Upper lobe of right lung (tissue), 1 donor: ENCODE measurements at places on chromosomes 6 and 20. TPM values are rescaled to one million over a fixed set of nuclear protein-coding genes. Genes with fewer than 3 reads are reported as not detected.

- no peak for DNase-seq
Measured at GRCh38 chr20:2746636-2747265, 53.7 kb downstream of the CPXM1 start.

DNA sequence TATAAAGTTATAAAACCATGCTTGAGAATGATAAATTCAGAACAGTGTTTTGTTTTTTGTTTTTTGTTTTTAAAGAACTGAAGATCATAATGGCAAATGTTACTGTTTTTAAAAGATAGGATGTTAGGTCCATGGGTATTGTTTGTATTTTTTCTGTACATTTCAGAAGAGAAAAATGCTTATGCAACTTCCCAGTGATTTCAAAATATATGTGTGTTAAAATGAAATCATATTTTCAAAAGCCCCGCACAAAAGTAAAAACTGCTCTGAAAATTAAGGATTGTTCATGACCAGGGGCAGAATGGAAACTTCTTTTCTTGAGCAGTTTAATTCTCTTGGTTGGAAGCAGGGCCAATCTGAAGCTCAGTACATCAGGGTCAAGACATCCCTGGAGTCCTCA is 109.2 kb upstream of the SIRPG start:
- DNase-seq = no peak

- DNase-seq = no peak
Measured at GRCh38 chr6:37038292-37039198, 33.1 kb downstream of the FGD2 start.

DNA sequence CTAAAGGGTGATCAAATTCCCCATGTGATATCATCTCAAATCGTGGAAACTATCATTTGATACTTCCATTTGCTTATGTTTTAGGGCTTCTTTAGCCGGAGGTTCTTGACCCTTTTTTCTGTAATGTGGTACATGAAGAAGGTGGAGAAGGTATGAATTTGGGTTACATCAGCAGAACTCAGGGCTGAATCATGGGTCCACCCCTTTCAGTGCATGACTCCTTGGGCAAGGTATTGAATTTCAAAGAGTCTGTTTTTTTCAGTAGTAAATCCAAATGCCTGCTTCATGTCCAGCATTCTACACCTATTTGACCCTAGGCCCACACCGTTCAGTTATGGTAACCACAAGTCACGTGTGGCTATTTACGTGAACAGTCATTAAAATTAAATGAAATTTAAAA is 30.6 kb upstream of the QKI start:
- no peak for DNase-seq

- DNase-seq = no peak
Measured at GRCh38 chr20:48959899-48960550, 38.5 kb downstream of the ARFGEF2 start.

- DNase-seq = no peak
Measured at GRCh38 chr20:42494290-42494689, 695.4 kb downstream of the PTPRT start.

DNA sequence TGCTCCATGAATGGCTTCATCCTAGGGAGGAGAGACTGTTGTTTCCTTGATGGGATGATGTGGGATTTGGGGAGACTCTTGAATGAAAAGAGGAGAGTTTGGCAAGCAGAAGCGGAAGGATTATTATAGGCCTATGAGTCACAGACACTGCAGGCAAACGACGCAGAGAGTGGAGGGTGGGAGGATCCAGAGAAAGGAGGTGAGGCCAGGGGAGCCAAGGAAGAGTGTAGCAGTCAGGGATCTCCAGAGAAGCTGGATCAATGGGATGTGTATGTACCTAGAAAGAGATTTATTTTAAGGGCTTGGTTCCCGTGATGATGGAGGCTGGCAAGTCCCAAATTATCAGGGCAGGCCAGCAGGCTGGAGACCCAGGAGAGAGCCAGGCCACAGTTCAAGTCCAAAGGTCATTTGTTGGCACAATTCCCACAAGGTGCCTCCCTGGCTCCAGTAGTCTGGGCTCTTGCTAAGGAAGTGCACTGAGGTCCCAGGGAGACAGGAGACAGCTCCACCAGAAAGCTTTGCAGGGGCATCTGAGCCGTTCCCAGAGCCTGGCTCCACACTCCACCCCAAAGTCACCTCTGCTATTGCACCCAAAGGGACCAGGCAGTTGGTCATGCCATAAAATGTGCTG is 76.0 kb downstream of the ADTRP start:
- DNase-seq = no peak

DNA sequence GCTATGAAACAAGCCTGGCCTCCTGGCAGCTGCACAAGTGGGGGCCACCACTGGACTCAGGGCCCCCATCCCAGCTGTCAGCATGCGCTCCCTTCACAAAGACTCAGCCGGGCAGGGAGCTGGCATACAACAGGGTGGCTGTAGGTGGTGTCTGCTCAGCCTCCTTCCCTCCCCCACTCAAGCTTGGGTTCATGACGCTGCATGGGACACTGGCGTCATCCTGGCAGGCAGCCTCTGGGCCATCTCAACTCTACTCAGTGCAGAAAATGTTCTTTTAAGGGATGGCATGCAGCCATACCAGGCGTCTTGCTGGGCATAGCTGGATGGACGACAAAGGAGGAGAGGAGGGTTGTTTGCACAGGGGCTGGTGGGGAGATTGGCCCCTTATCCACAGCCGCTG is 30.5 kb downstream of the SAYSD1 start:
- no peak for DNase-seq

DNA sequence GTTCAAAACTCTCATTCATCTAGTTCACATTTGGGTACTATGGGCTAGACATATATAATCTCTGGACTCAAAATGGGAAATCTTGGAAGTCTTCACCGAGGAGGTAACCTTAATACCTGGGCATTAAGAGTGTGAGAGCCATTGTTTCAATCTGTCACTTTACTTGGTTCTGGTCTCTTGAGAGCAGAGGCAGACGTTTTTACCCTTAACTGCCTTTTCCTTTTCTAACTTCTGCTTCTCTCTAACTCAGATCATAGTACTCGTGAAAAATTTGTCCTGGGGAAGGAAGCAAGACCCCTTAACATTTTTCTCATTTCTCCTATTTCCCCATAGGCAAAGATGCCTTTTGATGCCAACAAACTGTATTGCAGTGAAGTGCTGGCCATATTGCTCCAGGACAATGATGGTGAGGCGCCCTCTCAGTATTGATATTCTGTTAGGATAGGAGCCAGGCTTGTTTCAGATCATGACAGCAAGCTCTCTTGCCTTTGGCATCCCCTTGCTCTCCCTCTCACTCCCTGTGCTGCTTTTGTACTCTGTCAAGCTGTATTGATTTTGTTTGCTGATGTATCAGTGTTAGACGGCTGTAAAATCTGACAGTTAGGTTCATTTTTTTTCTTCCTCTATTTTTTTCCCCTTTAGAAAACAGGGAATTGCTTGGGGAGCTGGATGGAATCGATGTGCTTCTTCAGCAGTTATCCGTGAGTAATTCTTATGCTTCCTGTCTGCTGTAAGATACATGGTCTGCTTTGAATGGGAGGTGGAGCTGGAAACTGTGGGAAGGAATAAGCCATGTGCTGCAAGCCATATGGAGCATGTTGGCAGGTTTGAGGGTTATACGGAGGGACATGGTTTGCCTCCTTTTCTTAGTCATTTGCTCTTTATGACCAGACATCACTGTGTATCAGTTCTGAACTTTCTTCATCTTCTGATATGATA is 83.5 kb downstream of the CTNNBL1 start:
- no peak for DNase-seq

DNA sequence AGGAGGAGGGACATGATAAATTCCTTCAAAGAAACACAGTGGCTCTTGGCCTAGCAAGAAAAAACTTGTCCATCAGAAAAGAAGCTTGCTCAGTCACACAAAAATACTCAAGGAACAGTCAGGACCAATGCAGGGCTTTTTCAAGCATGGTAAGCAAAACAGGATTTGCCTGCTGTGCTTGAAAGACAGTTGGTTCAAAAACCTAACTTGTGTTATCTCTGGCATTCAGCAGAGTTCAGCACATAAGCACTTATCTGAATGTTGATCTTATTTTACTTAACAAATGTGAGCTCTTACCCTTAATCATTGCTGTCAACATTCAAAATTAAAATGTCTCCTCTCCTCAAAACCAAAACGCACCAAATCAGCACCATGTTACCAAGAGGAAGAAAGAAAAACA is 38.3 kb downstream of the ATG5 start:
- DNase-seq = no peak

- no peak for DNase-seq
Measured at GRCh38 chr6:108961985-108962384, 113.8 kb downstream of the ARMC2 start.

GRCh38 chr6:109927052-109927451 is 51.1 kb upstream of the GPR6 start:
- DNase-seq = no peak

GRCh38 chr6:51029561-51029960 is 210.9 kb downstream of the TFAP2B start:
- no peak for DNase-seq

DNA sequence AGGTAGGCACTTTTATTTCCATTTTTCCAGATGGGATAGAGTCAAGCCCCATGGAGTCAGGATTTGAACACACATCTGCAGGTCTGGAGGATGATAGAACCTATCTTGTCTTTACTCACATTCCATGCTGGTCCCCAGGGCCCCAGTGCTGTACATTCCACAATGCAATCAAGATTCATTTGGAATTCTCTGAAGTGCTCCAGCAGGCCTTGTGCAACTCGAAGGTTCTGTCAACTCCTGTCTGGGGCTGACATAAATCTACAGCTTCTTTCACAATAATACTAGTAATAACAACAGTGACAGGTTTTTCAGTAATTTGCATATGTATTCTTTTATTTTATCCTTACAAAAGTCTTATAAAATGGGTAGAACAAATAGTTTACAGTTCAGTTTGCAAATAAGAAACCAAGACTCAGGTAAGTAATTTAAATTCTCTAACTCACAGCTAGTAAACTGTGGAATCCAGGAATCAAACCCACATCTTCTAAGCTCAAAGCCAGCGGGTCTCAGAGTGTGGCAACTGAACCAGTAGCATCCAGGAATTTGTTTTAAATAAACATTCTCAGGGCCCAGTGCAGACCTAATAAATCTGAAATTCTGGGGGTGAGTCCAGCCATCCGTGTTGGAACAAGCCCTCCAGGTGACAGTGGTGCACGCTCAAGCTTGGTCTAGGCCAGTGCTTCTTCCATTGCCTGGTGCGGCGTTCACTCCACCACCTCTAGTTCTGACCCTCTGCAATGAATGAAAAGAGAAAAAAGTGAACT is 137.0 kb upstream of the TNFAIP3 start:
- no peak for DNase-seq

DNA sequence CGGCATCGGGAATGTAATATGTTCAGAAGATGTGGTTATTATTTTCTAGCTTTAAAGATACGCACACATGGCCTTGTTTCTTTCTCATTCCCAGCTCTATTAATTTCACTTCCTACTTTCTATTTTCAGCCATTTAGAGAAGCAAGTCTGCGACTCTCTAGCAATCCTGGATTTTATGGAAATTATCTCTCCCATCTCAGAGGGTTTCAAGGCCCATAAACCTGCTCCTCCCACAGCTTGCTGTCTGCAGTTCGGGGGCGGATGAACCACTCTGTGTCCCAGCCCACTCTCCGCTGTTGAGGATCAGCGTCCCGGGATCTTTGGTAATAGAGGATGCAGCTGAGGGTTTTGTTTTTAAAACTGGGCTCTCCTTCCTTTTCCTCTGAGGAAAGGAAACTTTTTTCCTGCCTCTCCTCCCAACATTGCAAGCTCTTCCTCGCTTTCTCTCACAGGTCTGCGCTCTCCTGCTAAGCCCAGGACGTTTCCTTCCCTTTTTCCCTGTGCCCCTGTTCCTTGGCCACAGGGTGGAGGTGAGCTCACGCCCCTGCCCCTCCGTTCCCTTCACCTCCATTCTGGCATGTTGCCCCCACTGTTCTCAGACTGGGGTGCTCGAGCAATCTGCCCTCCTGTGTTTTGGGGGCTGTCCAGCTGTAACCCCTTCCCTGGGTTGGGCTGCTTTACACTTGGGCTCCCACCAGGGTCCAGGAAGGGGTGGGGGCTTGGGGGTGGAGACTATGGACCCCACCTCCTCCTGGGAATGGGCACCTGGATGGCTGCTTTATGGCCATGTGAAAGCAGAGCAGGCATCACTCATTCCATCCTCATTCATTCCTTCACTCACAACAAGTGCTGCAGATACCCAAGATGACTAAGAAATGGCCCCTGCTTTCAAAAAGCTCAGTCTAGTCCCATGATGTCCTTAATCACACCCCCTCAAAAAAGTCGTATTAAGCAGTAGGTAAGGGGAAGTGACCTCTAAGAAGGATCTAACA is 54.9 kb downstream of the ZBTB9 start:
- no peak for DNase-seq

NMBR gene
- not detected for total RNA-seq

EDEM2 gene
- total RNA-seq = 39.2 TPM

PSORS1C2 gene
- total RNA-seq = not detected

CPNE5 gene
- total RNA-seq = 2.3 TPM

MKKS gene
- 15.7 TPM for total RNA-seq

TSPO2 gene
- not detected for total RNA-seq
